ENCODE measurements at places on chromosomes 11 and 22.

GRCh38 chr22:41524809-41525449 is 19.3 kb downstream of the POLR3H start:
- DNase-seq = no peak

DNA sequence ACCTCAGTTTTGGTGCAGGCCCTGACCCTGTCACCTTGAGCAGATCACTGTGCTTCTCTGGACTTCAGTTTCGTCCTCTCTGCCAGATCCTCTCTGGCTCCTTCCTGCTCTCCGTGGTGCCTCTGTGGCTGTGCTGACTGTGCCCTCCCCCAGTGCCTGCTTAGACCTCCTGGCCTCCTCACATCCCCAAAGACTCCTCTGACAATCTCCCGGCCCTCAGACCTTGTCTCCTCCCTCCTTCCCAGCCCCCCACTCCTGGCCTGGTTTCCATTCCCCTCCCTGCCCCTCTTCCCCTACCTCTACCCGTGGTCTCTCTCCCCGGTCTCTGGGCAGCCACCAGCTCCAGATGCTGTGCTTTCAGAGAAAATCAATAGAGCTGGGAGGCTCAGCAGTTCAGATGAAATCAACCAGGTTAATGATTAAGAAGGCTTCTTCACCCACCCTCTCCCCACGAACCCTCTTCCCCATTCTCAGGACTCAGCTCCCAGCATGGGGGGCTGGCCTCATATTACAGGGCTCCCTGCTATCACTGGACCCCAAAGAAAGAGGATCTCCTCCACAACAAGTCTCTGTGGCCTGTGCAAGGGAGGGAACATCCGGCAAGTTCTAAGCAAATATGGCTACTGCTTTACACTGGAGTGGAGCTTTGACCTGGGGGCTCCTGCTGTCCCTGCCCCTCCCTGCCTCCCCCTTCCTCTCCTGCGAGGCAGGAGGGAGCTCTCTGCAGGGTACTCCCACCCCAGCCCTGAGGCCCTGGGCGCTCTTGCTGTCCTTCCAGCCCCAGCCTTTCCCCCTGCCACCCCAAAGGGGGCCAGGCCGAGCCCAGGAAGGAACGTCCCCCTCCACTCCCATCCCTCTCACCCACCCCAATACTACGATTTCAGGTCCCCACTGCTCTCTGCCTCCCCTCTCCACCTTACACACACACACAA is 8.5 kb downstream of the BACE1-AS start:
- DNase-seq = no peak

DNA sequence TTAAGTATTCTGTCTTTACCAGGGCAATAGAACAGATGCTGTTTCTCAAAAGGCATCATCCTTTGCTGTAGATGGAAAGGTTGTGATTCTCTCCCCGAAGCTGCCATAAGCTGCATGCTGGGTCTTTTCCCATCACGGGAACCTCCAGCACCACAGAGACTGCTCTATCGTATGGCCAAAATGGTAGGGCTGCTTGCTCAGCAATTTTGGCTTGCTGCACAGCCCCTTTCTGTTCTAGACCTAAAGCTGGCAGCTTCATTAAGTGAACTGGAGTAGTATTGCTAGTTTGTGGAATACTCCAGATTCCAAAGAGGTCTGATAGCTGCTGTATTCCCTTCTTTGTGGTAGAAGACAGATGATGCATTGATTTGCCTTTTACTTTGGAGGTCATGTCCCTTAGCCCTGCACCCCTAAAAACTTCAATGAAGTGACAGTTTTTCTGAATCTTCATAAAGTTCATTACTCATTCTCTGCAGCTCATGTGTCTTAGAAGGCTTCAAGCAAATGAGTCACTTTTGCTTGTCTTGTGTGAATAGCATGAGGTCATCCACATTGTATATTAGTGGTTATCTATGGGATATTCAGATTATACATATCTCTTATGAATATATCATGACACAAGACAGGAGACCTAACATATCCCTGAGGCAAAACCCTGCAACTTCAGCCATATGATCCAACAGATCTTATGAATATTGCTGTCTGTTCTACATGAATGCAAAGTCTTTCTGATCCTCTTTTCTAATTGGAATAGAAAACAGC is 245.3 kb downstream of the FAM76B start:
- DNase-seq = no peak

DNA sequence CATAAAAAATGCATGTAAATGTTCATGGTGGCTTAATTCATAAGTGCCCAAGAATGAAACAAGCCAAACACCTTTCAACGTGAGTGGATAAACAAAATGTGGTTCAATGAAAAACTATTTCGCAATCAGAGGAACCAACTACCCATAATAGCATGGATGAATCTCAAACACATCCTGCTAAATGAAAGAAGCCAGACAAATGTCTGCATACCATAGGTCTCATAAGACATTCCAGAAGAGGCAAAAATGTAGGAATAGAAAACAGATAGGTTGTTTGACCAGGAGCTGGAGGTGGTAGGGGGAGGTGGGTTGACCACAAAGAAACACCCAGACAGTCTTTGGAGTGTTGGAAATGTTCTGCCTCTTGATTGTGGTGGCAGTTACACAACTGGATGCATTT is 13.2 kb upstream of the OSBPL5 start:
- DNase-seq = peak; percentile 32

- DNase-seq = peak; percentile 47
These were observed 335 bp downstream of the TMEM138 start for GRCh38 chr11:61362542-61362875.

DNA sequence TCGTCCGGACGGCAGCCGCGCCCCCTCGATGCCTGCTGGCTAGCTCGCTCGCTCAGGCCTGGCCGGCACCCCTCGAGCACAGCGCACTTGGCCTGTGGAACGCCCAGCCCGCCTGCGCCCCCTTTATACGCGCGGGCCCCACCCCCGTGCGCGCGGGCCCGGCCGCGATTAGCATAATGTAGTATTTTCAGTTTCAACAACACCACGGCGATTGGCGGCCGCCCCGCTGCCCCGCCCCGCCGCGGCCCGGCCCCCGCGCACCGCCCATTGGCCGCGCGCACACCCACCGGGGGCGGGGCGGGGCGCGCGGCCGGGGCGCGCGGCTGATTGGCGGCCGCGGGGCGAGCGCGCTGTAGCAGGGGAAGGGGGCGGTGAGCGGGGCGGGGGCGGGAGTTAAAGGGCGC is at the start of gene CDKN1C:
Gene CDKN1C, minus strand, starts transcription at position 98 of the 404 bp plus-strand sequence. CDS start 319 bp downstream, outside the sequence.
- DNase-seq = peak; percentile 86

DNA sequence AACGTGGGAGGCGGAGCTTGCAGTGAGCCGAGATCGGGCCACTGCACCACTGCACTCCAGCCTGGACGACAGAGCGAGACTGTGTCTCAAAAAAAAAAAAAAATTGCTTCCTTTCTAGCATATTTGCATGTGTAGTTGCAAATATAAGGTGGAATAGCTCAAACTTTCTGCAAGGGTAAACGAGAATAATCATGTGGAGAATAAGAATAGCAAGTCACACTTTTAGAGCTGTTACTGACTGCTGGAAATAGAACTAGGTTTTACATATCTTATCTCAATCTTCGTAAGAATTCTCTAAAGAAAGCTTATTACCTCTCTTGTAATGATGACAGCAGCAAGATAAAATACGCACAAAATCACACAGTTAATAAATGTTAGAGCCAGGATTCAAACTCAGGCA is 1.6 kb downstream of the L3MBTL2 start:
- DNase-seq = no peak

GRCh38 chr11:69594481-69594880 is 46.5 kb upstream of the CCND1 start:
- DNase-seq = no peak

DNA sequence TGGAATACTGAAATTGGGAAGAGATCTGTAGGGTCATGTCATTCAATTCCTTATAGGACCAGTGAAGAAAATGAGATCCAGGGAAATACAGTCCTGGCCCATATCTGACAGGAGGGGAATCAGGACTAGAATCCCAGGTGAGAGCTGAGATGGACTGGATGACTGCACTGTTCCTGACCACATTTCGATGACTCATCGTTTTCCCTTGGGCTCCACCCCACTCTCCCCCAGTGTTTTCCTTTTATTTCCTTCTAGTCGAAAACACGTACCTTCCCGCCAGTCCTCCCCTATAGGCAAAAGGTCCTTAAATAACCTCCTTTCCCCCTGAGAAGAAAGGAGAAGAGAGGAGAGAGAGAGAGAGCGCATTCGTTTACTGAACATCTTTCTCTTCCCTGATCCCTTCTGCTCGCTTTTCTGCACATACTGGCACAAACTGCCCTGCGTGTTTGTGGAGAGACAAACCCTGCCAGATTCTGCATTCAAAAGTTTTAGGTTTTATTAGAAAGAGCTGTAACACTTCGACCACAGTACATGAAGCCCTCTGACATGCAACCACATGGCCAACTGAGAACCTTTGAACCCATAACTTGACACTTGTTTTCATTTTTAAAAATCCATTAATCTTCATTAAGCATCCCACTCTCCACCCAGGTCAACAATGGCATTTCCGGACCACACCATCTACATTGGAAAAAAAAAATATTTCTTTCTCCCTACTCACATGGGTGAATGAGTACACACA is 565.7 kb downstream of the METTL15 start:
- DNase-seq = no peak

DNA sequence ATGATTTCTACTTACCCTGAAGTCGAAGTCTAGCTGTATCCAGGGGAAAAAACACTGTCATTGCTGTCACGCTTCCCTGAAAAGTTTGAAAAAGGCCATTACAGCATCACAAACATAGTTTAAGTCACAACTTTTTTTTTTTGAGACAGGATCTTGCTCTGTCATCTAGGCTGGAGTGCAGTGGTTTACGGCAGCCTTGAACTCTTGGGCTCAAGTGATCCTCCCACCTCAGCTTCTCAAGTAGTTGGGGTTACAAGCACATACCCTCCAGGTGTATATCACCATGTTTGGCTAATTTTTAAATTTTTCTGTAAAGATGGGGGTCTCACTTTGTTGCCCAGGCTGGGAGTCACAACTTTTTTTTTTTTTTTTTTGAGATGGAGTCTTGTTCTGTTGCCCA is 20.1 kb downstream of the SLC25A17 start:
- no peak for DNase-seq

DNA sequence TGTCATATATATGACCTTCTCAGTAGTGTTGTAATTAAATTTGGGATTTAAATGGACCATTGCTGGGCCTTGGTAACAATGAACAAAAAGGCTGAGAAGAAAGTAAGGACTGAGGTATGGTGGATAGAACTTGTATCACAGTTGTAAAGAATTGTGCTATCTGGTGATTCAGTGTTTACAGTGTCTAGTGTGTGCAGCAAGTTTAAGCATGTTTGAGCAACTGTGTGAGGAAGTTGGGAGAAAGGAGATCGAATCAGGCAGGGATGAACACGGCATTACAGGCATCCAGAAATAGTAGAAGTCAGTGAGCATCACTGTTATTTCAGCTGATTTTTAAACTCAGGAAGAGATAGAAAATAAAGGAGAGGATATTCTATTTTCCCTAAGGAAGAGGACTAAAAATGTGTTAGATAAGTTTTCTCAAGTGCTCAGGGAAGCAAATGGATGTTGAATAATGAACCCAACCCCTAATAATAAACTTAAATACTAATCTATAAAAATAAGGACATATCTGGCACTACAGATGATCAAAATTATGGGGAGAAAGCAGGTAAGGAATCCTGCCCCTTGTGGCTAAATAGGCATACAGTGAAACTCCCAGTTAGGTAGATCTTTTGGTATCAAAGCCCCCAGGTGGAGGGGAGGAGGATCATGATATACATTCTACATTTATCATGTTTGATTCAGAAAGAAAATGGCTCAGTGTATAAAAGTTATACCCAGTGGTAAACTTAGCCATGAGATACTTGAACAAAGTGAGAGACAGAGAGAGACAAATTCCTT is 361.0 kb upstream of the ANO3 start:
- no peak for DNase-seq

DNA sequence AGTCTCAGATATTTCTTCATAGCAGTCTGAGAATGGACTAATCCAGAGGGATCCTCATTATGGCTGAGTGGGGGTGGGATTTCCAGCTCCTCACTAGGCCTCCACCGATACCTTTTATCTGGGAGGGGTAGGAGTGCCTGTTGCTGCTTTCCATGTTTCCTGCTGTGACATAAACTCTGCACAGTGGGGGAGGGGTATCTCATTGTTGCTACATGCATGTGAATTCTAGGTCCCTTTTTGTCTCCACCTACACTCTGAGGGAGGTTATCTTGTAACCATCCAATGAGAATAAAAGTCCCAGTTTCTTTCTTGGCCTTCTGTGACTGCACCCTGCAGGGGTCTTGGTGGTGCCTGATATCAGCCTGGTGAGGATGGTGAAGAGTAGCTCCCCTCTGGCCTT is 60.5 kb downstream of the ADAMTS15 start:
- no peak for DNase-seq

DNA sequence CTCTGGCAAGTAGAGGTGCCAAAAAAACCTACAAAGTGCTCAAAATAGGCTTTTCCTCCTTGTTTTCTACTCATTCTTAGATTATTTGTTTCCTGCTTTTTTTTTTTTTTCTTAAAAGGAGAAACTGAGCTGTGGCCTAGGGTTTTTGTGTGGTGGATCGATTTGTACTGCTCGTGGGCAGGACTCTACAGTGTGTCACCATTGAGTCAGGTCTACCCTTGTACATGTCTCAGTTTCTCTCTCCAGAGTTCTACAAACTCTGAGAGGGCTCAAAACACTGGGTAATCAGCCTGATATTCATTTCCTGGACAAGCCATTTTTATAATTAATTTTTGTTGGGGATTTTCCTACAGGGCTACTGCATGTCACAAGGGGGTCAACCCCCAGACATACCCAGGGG is 5.2 kb upstream of the CASP4 start:
- DNase-seq = no peak

DNA sequence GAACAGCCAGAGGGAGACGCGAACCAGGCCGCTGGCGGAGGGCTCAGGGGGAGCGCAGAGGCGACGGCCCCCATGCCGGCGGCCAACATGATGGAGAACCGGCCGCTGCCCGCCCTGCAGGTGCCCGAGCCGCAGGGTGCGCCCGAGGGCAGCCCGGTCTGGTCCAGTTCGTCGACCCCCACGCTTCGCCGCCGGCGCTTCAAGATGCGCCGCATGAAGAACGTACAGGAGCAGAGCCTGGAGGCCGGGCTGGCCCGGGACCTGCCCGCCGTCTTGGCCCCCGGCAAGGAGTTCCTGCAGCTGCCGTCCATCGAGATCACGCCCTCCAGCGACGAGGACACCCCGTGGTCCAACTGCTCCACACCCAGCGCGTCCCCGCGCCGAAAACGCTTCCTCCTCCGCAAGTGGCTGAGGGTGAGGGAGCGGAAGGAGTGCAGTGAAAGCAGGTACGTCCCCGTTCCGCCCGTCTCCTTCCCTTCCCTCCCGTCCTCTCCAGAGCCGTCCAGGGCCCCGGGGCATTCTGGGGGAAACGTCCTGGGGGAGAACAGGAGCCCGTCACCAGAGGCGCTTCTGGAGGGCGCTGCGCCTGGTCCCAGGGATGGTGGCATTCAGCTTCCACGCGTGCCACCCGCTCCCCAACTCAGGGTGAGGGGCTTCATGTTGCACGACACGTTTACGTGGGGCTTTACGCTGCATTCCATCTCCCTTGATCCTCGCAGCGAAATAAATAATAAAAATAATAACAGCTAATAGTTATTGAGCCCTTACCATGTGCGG is 840 bp downstream of the GRAMD1B start:
- peak; percentile 60 for DNase-seq

- DNase-seq = peak; percentile 95
These were observed 18.1 kb upstream of the BDNF start for GRCh38 chr11:27718346-27718862.

Measured in astrocyte of the spinal cord (primary cell).